Common myeloid progenitor, CD34-positive (primary cell): ENCODE measurements at places on chromosomes 3 and 15.

DNA sequence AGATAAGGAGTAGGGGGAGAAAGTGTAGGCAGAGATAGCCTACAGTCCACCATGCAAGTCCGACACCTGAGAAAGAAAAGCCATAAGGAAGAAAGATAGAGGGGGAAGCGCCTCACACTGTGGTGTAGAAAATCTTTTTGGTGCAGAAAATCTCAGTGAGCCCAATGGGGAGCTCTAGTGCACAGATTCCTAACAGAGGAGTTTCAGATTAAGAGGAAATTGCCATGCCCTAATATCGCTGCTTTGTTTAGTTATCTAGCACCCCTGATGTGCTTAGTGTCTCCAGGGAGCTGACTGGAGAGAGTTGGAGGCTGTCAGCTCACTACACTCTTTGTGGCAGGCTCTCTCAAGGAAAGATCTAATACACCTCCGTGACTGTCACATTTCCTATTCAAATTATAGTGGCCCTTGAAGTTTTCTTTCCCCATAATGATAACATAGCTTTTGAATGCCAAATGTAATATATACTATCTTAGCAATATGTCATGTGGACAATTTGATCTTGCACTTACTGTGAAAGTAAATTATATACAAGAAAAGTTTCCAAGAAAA lies 33.7 kb downstream of the CGGBP1 start:
- H3K36me3 ChIP-seq = no peaks in the 10 kb centered on the region
- no peaks in the 10 kb centered on the region for H3K27me3 ChIP-seq
- DNase-seq = no peak

- peaks cover 22% of the 10 kb centered on the region for H3K27me3 ChIP-seq
- no peaks in the 10 kb centered on the region for H3K4me1 ChIP-seq
- DNase-seq = no peak
- H3K4me3 ChIP-seq = no peak overlapping the region
- no peak overlapping the region for H3K27ac ChIP-seq
- H3K36me3 ChIP-seq = no peaks in the 10 kb centered on the region
Observed at GRCh38 chr15:29141308-29142128, 128.1 kb downstream of the NSMCE3 start.

GRCh38 chr15:52383100-52383588 lies 87.5 kb upstream of the MYO5C start:
- no peak for DNase-seq
- H3K36me3 ChIP-seq = peaks cover 12% of the 10 kb centered on the region
- H3K4me1 ChIP-seq = no peaks in the 10 kb centered on the region
- no peak overlapping the region for H3K27ac ChIP-seq
- no peak overlapping the region for H3K4me3 ChIP-seq

GRCh38 chr3:194489736-194490612 lies 3.2 kb upstream of the ATP13A3 start:
- no peaks in the 10 kb centered on the region for H3K27me3 ChIP-seq
- H3K27ac ChIP-seq = no peak overlapping the region
- DNase-seq = no peak
- no peaks in the 10 kb centered on the region for H3K36me3 ChIP-seq

DNA sequence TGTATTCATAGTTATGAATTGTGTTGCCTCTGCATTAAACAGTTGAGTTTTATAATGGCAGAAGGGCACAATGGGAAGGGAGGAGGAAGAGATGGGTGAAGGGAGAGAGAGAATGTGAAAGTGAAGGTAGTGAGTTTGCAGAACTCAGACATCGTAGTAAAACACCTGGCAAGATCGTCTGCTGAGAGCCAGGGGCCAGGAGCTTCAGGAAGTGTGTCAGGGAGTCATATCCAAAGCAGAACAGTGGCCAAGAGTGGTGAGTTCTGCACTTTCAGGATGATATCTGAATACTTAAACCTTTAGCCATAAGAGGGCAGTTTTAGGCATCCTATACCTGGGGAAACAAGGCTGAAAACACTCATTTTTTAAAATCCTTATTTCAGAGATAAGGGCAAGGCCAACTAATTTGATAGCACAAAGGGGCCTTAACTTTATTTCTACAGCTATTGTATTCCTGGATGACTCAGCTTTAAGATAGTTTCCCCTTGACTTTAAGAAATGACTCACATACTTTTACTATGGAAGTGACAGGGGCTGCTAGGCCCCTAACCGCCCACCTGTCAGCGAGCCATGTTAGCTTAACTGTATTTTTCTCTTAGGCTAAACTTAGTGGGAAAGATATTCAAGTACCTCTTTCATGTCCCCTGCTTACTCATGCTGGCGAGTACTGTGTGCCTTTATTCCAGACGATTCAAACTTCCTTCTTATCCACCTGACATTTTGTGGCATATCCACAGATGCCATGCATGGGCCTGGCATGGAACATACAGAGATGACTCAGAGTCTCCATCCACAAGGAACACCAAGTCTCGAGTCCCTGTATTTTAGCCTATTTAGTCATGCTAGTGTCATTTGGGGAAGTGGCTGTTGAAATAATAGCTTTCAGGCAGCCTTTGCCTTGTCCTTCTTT lies 53.9 kb downstream of the RLBP1 start:
- peak overlapping the region; percentile 25 for H3K4me3 ChIP-seq
- peaks cover 25% of the 10 kb centered on the region for H3K36me3 ChIP-seq
- H3K27ac ChIP-seq = peak overlapping the region; percentile 83
- DNase-seq = peak; percentile 95
- H3K4me1 ChIP-seq = peaks cover 29% of the 10 kb centered on the region

DNA sequence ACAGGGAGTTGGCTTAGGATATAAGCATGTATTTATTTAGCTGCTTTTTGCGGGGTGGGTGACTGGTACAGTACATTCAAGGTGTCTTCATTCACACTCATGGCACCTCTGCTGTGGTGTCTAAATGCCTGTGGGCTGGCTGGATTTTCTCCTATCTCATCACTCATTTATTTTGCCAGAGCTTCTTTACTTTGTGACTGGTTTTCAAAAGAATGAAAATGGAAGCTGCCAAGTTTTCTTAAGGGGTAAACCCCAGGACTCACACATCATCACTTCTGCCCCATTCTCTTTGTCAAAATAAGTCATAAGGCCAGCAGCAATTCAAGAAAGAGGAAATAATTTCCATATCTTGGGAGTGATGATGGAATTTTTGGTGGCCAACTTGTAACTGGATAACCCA lies 493.4 kb upstream of the ALCAM start:
- no peaks in the 10 kb centered on the region for H3K4me1 ChIP-seq
- no peak overlapping the region for H3K27ac ChIP-seq
- H3K27me3 ChIP-seq = no peaks in the 10 kb centered on the region
- no peak for DNase-seq
- no peak overlapping the region for H3K4me3 ChIP-seq
- no peaks in the 10 kb centered on the region for H3K36me3 ChIP-seq

- no peaks in the 10 kb centered on the region for H3K27me3 ChIP-seq
- H3K4me1 ChIP-seq = no peaks in the 10 kb centered on the region
- no peak overlapping the region for H3K27ac ChIP-seq
- H3K4me3 ChIP-seq = no peak overlapping the region
Observed at GRCh38 chr3:106004826-106005225, 136.0 kb upstream of the CBLB start.

DNA sequence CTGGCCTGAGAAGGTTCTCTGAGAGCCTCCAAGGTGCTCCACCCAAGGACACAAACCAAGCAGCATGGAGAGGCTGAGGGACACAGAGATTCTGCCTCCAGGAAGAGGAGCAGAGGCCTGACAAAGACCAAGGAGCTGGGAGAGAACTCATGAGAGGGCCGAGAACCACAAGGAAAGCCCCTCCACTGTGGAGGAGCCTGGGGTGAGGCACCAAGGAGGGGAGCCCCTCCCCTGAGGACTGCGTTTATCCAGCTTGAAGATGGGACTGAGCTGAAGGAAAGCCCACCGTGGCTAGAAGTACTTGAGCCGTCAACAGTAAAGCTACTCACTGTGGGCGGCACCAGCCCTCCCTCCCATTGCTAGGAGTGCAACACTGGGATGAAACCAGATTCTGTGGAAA lies 63.1 kb upstream of the MEF2A start:
- H3K4me3 ChIP-seq = no peak overlapping the region
- no peaks in the 10 kb centered on the region for H3K36me3 ChIP-seq
- no peak for DNase-seq
- peaks cover 20% of the 10 kb centered on the region for H3K4me1 ChIP-seq
- H3K27me3 ChIP-seq = peaks cover 18% of the 10 kb centered on the region

- no peak overlapping the region for H3K27ac ChIP-seq
- no peaks in the 10 kb centered on the region for H3K36me3 ChIP-seq
- H3K4me1 ChIP-seq = peaks cover 19% of the 10 kb centered on the region
- no peak overlapping the region for H3K4me3 ChIP-seq
- H3K27me3 ChIP-seq = no peaks in the 10 kb centered on the region
Observed at GRCh38 chr15:89747708-89748682, 3.1 kb downstream of the MESP1 start.

DNA sequence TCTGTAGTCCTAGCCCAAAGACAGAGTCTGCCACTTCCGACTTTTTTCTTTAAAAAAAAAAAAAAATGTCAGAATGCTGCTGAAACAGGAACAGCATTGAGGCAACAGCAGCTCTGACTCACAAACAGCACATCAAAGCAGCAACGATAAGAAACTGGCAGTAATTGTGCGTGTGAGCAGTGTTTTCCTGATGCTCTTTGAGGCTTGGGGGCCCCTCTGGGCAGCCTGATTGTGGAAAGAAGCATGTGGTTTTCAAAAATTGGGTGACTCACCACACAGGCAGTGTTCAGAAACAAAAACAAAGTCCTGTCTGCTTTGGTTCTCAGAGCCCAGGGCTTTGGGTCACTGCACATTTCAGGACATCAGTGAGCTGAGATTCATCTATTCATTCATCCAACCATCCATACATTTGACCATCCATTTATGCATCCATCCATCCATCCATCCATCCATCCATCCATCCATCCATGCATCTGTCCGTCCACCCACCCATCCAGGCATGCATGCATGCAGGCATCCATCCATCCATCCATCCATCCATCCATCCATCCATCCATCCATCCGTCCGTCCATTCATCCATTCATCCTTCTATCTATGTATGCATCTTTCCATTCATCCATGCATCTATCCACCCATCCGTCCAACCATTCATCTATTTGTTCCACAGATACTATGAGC lies 308.4 kb downstream of the RPLP1 start:
- no peak overlapping the region for H3K27ac ChIP-seq
- no peak overlapping the region for H3K4me3 ChIP-seq
- DNase-seq = peak; percentile 99
- H3K27me3 ChIP-seq = no peaks in the 10 kb centered on the region
- no peaks in the 10 kb centered on the region for H3K36me3 ChIP-seq

GRCh38 chr15:39510001-39510701 lies 70.7 kb upstream of the THBS1 start:
- no peak overlapping the region for H3K4me3 ChIP-seq
- no peaks in the 10 kb centered on the region for H3K36me3 ChIP-seq
- no peak overlapping the region for H3K27ac ChIP-seq
- H3K4me1 ChIP-seq = no peaks in the 10 kb centered on the region

GRCh38 chr15:54839379-54839778 lies 357.4 kb downstream of the RSL24D1 start:
- H3K4me3 ChIP-seq = no peak overlapping the region
- no peaks in the 10 kb centered on the region for H3K36me3 ChIP-seq
- no peak for DNase-seq
- H3K27ac ChIP-seq = no peak overlapping the region
- H3K27me3 ChIP-seq = no peaks in the 10 kb centered on the region
